ENCODE measurements at places on chromosomes 1 and 21. TPM values are rescaled to one million over a fixed set of nuclear protein-coding genes. Genes with fewer than 3 reads are reported as not detected.

The PDZK1IP1 gene
- 0.20 TPM for polyA plus RNA-seq

The PKLR gene
- not detected for polyA plus RNA-seq

The C1orf116 gene
- 2.7 TPM for polyA plus RNA-seq

The ZBTB40 gene
- polyA plus RNA-seq, result 9.8 TPM

The CFHR3 gene
- polyA plus RNA-seq, result 0.10 TPM

The HIVEP3 gene
- 3.1 TPM for polyA plus RNA-seq

The RIPK4 gene
- polyA plus RNA-seq, result 2.7 TPM

The MAN1C1 gene
- 26.4 TPM for polyA plus RNA-seq

DNA sequence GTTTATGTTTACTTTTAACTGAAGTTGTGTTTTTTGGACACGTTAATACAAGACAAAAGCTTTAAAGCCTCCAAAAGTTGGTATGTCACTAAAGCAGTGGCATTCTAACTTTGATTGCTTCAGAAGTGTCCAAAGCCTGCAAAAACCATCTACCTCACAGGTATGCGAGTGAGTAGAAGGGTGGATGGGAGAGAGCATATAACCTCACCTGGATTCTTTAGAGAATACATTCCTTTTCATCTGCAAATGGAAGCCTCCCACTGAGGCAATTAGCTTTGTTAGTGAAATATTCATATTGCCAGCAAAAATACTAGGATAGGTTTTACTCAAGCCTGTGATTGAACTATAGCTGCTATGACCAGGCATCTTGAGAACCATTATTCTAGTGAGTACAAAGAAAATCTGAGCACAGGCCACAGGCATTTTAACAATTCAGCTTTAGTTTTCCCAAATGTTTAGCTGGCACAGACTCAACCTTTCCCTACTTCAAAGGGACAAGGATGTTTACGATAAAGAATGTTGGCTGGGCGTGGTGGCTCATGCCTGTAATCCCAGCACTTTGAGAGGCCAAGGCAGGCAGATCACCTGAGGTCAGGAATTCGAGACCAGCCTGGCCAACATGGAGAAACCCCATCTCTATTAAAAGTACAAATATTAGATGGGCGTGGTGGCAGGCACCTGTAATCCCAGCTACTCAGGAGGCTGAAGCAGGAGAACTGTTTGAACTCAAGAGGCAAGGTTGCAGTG lies 39.7 kb downstream of the MAP3K21 start:
- DNase-seq, result no peak

DNA sequence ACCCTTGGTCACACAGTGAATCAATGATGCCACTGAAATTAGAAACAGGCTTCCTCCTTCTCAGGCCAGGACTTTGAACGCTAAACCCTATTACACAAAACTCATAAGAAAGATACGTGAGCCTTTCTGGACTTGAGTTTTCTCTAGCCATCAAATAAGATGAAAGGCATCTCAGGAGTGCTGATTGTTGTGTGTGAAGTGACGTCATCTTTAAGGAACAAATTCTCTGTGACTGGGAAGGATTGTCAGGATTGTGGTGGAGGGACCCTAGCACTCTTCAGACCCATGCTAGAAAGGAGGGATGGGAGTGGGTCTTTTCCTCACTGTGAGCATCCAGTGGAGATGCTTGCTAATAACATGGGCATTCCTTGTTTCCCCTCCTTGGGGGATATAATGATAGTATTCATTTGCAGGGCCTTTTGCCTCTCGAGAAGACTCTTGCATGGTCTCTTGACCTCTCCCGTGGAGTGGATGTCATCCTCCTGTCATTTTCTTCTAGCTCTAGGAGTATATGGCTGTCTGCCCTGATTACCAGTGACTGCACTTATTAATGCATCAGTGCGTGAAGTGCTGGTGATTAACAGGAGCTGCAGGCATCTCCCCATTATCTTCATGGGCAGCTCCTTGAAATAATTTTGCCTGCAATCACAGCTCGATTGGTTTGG lies 39.9 kb downstream of the SPATA46 start:
- DNase-seq, result no peak

All from urinary bladder (tissue), 4 donors.